ENCODE measurements at places on chromosomes 1 and 21. TPM values are rescaled to one million over a fixed set of nuclear protein-coding genes. Genes with fewer than 3 reads are reported as not detected.
A peak's percentile ranks its signal among the peaks of the same experiment; 100 is the strongest.

Gene SMAP2
- 27.1 TPM for total RNA-seq

Gene CFHR1
- total RNA-seq: not detected

DNA sequence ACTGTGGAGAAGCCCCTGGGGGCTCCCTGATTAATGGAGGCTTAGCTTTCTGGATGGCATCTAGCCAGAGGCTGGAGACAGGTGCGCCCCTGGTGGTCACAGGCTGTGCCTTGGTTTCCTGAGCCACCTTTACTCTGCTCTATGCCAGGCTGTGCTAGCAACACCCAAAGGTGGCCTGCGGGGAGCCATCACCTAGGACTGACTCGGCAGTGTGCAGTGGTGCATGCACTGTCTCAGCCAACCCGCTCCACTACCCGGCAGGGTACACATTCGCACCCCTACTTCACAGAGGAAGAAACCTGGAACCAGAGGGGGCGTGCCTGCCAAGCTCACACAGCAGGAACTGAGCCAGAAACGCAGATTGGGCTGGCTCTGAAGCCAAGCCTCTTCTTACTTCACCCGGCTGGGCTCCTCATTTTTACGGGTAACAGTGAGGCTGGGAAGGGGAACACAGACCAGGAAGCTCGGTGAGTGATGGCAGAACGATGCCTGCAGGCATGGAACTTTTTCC lies 24.8 kb downstream of the PCSK9 start:
- no peaks in the 10 kb centered on the region for H3K4me1 ChIP-seq
- H3K4me3 ChIP-seq: no peak overlapping the region
- no peaks in the 10 kb centered on the region for H3K27me3 ChIP-seq

- no peaks in the 10 kb centered on the region for H3K36me3 ChIP-seq
- peak; percentile 89 for DNase-seq
- peak overlapping the region; percentile 81 for H3K27ac ChIP-seq
- peaks cover 14% of the 10 kb centered on the region for H3K4me1 ChIP-seq
These were observed 107.5 kb downstream of the LTN1 start for GRCh38 chr21:28884976-28885852.

DNA sequence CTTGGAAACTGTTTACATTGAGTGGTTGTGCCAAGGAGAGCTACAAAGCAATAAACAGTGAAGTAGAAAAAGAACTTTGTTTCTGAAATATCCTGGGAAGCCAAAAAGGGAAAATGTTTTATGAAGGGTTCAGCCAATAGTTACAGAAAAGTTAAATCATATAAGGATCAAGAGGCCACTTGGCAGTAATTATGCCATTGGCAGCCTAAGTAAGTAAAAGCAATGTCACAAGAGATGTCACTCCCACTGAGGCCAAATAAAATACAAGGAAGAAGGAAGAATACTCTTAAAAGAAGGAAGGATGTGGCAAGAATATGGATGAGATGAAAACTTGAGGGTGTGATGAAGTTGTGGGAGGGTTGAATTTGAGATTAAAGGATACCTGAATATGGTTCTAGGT lies 45.2 kb downstream of the EDEM3 start:
- no peak overlapping the region for H3K4me3 ChIP-seq
- DNase-seq: no peak
- no peaks in the 10 kb centered on the region for H3K27me3 ChIP-seq

GRCh38 chr1:27543284-27543683 lies 53.3 kb upstream of the WASF2 start:
- no peaks in the 10 kb centered on the region for H3K27me3 ChIP-seq
- DNase-seq: no peak
- no peaks in the 10 kb centered on the region for H3K36me3 ChIP-seq
- H3K27ac ChIP-seq: peak overlapping the region; percentile 90
